GM12891 (cell line): ENCODE measurements at places on chromosomes 1 and 21.
A peak's percentile ranks its signal among the peaks of the same experiment; 100 is the strongest.

GRCh38 chr21:15763359-15763758 is 33.6 kb downstream of the USP25 start:
- no peak for DNase-seq

DNA sequence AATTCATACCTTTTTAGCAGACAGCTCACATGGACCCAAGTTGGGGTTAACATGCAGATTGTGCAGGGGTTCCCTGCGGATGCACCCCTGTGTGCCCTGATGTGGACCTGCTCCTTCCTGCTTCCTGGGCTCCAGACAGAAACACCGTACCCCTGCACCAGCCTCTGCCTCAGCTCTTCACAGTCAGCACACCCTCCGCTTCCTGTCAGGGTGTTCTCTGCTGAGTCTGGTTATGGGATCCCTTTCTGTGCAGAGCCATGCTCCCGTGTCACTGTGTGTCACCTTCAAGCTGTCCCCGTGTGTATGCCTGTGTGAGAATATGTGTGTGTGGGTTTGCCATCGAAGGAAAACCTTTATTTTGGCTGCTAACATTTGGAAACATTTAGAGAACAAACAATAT is 48.7 kb upstream of the KCNJ15 start:
- no peak for DNase-seq

- DNase-seq, result no peak
Observed at GRCh38 chr1:52007215-52008002, 16.9 kb upstream of the RAB3B start.

DNA sequence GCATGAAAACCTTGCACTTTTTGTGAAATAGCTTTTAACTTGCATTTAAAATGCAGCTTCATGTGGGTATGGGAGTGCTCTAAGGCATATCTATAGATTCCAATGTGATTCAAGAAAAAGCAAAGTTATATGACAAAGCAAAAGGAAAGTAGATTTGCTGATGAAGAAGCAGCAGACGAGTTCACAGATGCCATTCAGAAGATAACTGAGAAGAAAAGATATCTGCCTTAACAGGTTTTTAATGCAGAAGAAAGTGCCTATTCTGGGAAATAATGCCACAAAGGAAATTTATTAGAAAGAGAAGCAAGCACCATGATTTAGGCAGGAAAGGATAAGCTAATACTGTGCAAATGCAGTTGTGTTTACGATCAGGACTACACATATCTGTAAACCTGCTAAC is 68.1 kb downstream of the PHTF1 start:
- no peak for DNase-seq

- DNase-seq, result no peak
Observed at GRCh38 chr1:80113168-80114038, 1106.9 kb upstream of the ADGRL4 start.

GRCh38 chr1:204564835-204565234 is 48.6 kb downstream of the MDM4 start:
- DNase-seq, result peak; percentile 55

- no peak for DNase-seq
Observed at GRCh38 chr21:24375201-24375600, 1232.1 kb downstream of the MRPL39 start.

DNA sequence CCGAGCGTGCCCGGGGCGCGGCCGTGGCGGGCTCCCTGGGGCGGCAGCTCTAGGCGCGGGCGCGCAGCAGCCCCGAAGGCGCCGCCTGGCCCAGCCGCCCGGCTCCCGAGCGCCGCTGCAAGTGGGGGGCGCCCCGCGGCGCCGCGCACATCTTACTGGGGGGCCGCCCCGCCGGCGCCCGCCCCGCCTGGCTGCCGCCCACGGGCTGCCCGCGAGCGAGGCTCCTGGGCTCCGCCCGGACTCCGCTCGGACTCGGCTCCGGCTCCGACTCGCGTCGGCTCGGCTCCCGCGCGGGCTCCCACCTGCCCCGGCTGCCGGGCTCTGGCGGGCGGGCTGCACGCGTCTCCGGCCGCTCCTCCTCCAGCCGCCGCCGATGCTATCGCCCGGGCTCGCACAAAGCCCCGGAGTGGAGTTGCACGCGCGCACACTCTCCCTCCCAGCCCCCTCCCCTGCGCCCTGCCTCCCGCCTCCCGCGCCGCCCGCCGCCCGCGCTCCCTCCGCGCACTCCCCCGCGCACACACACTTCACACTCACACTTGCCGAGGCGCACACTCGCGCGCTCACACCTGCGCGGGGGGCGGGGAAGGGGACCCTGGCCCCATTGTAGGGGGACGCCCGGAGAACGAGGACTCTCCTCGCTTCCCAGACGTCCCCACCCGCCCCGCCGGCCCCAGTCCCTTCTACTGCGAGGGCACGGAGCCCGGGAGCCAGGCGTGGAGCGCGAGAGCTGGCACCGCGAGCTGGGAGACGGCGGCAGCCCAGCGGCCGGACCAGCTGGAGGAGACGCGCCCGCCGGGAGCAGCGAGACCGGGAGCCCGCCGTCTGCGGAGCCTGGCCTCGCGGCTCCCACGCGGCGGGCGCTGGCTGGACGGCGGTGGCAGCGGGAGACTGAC is at the start of gene GRIK3:
Gene GRIK3, minus strand, starts transcription at position 395 of the 893 bp plus-strand sequence. CDS start 407 bp downstream, outside the sequence.
- DNase-seq, result no peak

GRCh38 chr1:170929412-170929834 is 5.9 kb upstream of the MROH9 start:
- DNase-seq, result no peak

GRCh38 chr1:16204634-16205333 is 7.7 kb downstream of the ARHGEF19 start:
- DNase-seq, result no peak

GRCh38 chr1:18541046-18541795 is 60.5 kb downstream of the KLHDC7A start:
- DNase-seq, result no peak

DNA sequence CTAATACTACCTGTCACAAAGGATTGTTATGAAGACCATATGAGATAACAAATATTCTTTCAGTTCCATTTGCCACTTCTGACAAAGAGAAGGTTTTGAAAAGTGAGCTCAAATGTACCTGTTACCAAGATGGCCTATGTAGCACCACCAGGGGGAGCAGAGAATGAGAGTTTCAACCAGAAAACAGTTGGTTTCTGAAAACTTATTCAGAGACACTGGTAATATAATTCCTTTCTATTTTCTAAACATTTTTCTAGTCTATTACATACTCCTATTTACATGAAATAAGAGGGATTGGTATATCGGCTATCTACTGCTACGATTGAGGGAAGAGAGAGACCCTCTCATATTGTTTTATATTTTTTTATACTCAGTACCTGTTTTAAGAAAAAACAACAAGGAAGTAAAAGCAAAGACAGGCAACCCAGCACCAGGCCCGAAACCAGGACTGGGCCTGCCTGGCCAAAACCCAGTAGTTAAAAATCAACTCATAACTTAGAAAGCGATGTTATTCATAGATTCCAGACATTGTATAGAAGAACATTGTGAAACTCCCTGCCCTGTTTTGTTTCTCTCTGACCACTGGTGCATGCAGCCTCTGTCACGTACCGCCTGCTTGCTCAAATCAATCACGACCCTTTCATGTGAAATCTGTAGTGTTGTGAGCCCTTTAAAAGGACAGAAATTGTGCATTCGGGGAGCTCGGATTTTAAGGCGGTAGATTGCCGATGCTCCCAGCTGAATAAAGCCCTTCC is 48.3 kb downstream of the IL23R start:
- DNase-seq, result no peak

DNA sequence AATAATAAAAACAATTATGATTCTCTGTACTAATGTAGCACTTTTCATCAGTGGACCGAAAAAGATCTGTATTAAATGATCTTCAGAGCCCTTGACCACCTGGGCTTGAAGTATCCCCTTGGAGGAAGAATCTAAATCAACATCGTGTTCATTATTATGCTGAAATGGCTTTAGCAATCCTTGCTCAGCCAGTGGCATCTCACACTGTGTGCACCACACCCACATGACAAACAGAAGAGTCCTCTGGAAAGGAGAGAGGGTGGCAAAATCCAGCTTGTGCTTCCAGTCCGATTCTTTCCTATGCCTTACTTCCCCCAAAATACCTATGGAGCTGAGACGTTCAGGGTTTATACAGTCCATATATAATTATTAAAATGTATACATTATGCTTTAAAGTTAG is 318.5 kb upstream of the RUNX1 start:
- no peak for DNase-seq

- DNase-seq, result no peak
Observed at GRCh38 chr1:225460737-225461532, 33.1 kb upstream of the LBR start.

- no peak for DNase-seq
Observed at GRCh38 chr1:202107321-202107761, 15.4 kb upstream of the GPR37L1 start.

DNA sequence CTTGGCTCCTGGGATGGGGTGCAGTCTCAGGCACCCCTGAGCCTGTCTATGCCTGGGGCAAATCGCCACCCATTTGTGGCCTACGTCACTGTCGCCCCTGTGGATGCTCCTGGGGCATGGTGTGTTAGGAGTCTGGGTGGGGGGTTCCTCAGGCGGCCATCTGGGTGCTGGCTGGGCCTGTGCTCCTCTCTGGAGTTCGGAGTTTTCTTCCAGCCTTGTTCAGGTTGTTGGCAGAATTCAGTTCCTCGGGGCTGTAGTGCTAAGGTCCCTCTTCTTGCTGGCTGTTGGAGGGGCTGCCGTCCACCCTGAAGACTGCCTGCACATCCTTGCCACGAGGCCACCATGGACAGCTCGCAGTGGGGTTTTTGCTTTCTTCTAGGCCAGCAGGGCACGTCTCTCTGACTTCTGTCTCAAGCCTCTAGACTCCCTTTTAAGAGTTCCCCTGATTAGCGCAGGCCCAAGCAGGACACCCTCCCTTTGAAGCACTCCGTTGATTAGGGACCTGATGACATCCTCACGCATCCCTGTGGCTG is 86.7 kb upstream of the C1orf174 start:
- no peak for DNase-seq

GRCh38 chr21:38651570-38651969 is 153.3 kb upstream of the ERG start:
- no peak for DNase-seq

- DNase-seq, result no peak
Observed at GRCh38 chr1:247281001-247281574, 25.2 kb downstream of the VN1R5 start.

- DNase-seq, result no peak
Observed at GRCh38 chr1:158283965-158284364, 5.8 kb upstream of the CD1C start.

GRCh38 chr1:30381266-30381665 is 342.1 kb downstream of the MATN1 start:
- no peak for DNase-seq

DNA sequence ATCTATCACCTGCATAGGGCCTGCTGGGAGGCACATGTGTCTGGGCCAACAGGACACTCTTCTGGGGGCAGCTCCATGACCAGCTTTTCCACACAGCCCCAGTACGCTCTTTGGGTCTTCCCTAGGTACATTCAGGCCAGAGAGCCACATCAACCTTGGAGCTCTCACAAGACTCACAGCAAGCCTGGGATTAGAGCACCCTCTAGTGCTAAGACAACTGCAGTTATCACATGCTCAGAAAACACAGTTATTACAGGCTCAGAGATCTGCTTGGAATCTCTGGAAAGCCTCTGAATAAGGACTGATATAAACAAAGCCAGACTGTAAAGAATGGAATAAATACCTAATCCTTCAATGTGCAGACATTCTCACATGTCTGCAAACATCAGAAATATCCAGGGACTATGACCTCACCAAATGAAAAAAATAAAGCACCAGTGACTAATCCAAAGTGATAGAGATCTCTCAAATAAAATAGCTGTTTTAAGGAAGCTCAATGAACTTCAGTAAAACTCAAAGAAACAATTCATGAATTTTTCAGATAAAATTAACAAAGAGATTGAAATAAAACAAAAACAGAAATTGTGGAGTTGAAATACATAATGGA is 563.9 kb upstream of the NR5A2 start:
- DNase-seq, result no peak

DNA sequence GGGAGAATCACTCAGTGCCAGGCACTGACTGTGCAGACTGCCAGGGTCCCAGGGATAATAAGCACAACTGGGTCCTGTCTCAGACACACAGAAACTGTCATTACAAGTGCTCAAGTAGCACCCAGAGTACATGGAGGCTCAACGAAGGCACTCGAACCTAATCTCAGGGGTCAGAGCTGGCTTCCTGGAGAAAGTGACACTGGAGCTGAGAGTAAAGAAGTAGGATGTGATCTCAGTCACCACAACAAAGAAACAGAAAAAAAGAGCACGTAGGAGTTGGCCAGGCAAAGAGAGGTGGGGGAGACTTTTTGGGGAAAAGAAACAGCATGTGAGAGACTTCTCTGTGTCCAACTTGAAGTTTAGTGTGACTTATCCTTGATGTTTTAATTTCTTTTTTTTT is 1.3 kb downstream of the CATSPER4 start:
- DNase-seq, result no peak

DNA sequence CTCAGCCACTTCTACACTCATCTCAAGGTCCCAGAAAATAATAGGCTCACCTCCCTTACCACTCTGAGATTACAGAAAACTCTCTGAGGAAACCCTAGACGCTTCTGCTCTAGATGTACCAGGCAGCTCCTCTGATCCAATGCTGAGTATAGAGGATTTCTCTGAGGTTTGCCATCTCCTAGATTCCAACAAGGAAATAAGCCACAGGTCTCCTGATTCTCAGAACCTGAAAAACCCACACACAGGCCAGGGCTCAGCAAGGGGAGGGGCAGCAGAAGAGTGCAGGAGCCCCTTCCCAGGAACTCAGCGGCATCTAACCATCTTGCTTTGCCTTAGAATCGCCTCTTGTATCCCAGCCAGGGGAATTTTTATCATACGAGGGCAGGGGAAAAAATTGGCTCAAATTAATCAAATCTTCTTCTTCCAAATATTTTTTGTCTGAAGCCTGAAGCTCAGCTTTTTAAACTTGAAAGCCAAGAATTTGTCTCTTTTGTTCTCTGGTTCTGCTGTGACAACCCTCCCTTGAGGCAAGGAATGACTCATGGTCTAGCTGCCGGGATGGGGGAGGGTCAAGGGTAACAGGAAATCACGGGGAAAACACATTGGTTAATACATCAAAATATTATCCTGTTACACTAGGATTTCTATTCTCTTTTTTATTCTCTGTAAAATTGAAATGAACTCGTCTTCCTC is 30.8 kb downstream of the GORAB start:
- no peak for DNase-seq

DNA sequence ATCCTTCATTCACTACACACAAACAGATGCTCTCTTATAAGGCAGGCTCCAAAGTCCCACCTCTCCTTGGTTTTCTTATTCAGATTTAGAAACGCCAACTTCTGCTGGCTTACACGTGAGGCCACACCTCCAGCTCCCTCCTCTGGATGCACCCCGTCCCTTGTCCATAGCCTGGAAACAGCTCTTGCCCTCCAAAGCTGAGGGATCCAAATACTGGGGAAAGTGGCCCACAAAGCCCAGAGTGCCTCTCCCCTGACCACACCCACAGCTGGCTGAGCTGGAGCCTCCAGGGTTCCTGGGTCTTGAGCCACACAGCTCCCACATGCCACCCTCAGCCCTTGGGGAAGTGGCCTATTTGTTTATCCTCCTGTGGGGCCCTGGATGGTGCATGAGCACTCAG is 4.5 kb downstream of the LAD1 start:
- DNase-seq, result no peak

GRCh38 chr1:28796352-28797211 is 15.4 kb upstream of the OPRD1 start:
- DNase-seq, result no peak
